Smooth muscle cell of the coronary artery (primary cell): ENCODE measurements at places on chromosomes 2 and 18. TPM values are rescaled to one million over a fixed set of nuclear protein-coding genes. Genes with fewer than 3 reads are reported as not detected.

Gene LYG2
- not detected in 2 replicates for total RNA-seq

Gene NDC80
- 0.47 and 6.8 TPM in 2 replicates for total RNA-seq

Gene CPLX4
- not detected in 2 replicates for total RNA-seq

Gene ATOH8
- 3.2 and 59.5 TPM in 2 replicates for total RNA-seq

Gene OTX1
- total RNA-seq, result 0.12 and 0.23 TPM in 2 replicates

Gene EN1
- 0.08 and 0.35 TPM in 2 replicates for total RNA-seq

Gene AQP4
- not detected in 2 replicates for total RNA-seq

Gene PSMA8
- not detected in 2 replicates for total RNA-seq

Gene LIPG
- 1.4 and 33.1 TPM in 2 replicates for total RNA-seq

Gene SLC4A3
- total RNA-seq, result 1.7 and 2.1 TPM in 2 replicates

Gene CDH2
- 16.1 and 337 TPM in 2 replicates for total RNA-seq

Gene ARHGEF4
- total RNA-seq, result 0.90 and 12.2 TPM in 2 replicates

Gene CERKL
- total RNA-seq, result 0.08 TPM in 1 of 2 replicates, not detected in the other

Gene KLF7
- 10.8 and 15.0 TPM in 2 replicates for total RNA-seq

Gene TGFA
- 1.7 TPM in 1 of 2 replicates, not detected in the other for total RNA-seq

Gene MAPK4
- not detected in 2 replicates for total RNA-seq

Gene TGIF1
- total RNA-seq, result 76.7 and 117 TPM in 2 replicates

Gene DNAJC5G
- not detected in 2 replicates for total RNA-seq

Gene COBLL1
- total RNA-seq, result 2.2 and 5.7 TPM in 2 replicates

Gene MITD1
- 18.9 and 28.9 TPM in 2 replicates for total RNA-seq

Gene PROKR1
- not detected in 2 replicates for total RNA-seq

Gene HRH4
- 0.08 and 0.12 TPM in 2 replicates for total RNA-seq

Gene LRP1B
- 0.12 TPM in 1 of 2 replicates, not detected in the other for total RNA-seq

Gene RND3
- 287 and 474 TPM in 2 replicates for total RNA-seq

Gene LRRTM4
- total RNA-seq, result not detected in 2 replicates

Gene OTOS
- total RNA-seq, result 0.23 TPM in 1 of 2 replicates, not detected in the other

Gene PTPRM
- 27.0 and 64.2 TPM in 2 replicates for total RNA-seq

Gene KRTCAP3
- total RNA-seq, result not detected in 2 replicates

Gene DSC3
- 0.38 and 3.3 TPM in 2 replicates for total RNA-seq

Gene SCYGR4
- total RNA-seq, result under 0.01 TPM in 1 of 2 replicates, not detected in the other

Gene RABL2A
- 6.5 and 22.8 TPM in 2 replicates for total RNA-seq

Gene TP53I3
- 18.8 and 42.2 TPM in 2 replicates for total RNA-seq

Gene MEIS1
- total RNA-seq, result 29.5 and 44.2 TPM in 2 replicates

Gene TTN
- 0.12 and 0.38 TPM in 2 replicates for total RNA-seq

Gene SLC11A1
- 0.12 and 0.15 TPM in 2 replicates for total RNA-seq

Gene MAP3K20
- total RNA-seq, result 21.8 and 68.8 TPM in 2 replicates

Gene SP9
- total RNA-seq, result 1.2 TPM in 1 of 2 replicates, not detected in the other

Gene WIPF1
- 6.1 and 7.2 TPM in 2 replicates for total RNA-seq

Gene PLEKHH2
- 0.60 and 2.1 TPM in 2 replicates for total RNA-seq

Gene RALB
- 57.9 and 75.2 TPM in 2 replicates for total RNA-seq

Gene SLC4A5
- total RNA-seq, result 0.08 TPM in 1 of 2 replicates, not detected in the other

Gene LIMS1
- total RNA-seq, result 57.4 and 92.6 TPM in 2 replicates

Gene IL1RL2
- total RNA-seq, result 0.38 and 4.3 TPM in 2 replicates

Gene CCDC68
- total RNA-seq, result 1.1 and 2.2 TPM in 2 replicates

Gene EFHD1
- 0.23 and 0.30 TPM in 2 replicates for total RNA-seq
